ENCODE measurements at places on chromosomes 3 and 15.

GRCh38 chr3:83821506-83821905 lies 1137.3 kb upstream of the CADM2 start:
- DNase-seq, result no peak

DNA sequence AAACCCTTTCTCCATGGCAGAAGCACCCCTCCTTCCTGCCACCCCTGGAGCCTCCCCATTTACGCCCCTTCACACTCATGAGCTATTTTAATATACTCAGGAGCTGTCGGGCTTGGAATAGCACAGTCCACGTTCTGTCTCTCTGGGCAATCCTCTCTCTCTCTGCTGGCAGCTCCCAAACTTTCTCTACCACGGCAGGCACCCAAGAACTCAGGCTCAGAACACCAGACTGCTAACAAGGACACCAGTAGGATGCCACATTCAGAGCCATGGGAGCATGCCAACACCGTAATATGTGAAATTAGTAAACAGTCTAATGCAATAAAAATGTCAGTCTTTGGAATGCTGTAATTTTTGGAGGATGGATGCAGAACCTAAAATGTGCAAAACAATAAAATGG lies 19.3 kb downstream of the TNFAIP8L3 start:
- DNase-seq, result no peak

DNA sequence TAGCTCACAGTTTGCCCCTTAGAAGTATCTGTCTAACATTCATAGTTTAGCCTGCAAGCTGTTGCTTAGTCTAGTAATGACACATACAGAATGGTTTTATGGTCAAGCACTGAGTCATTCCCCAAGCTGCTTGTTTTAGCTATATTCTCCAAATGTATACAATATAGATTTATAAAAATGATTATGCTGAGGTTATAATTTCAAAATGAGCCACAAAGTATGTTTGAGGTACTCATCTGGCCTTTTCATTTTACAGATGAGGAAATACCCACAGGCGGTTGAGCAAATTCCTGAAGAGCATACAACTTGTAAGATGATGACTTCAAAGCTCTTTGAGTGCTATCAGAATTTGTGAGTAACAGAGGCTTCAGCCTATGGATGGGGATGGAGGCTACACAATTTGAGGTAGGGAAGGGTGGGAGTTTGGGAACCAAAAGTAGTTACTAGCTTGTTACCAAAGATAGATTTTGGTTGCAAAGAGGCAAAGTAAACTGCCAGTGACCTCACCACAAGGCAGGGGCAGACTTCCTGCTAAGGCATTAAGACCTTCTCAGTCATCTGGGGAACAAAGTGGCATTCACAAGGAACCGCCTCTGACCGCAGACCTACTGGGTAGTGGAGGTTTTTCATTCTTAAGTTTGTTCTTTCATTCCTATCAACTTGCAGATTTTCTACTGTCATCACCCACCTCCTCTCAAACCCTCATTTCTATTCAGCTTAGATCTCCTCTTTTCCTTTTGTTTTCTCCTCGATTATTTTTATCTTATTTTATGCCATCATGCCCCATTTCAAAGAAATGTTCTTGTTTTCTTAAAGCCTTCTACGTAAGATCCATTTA lies 257.2 kb upstream of the NECTIN3 start:
- peak; percentile 25 for DNase-seq

DNA sequence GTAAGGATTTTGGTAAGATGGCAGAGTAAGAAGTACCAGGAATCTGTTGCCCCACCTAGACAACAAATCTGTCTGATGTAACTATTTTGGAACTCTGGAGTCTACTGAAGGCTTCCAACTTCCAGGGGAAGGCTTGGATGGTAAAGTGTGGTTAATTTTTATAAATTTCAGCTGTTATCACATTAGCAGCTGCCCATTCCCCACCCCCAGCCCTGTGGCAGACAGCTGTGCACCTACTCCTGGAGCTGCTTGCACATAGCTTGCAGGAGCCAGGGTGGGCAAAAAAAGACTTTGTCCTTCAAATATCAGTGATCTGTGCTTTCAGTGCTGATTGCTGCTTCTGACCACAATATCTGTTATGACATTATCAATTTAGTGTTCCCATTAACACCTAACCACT lies 47.4 kb downstream of the FRMD5 start:
- no peak for DNase-seq

GRCh38 chr3:36480911-36481648 lies 100.8 kb downstream of the STAC start:
- no peak for DNase-seq

DNA sequence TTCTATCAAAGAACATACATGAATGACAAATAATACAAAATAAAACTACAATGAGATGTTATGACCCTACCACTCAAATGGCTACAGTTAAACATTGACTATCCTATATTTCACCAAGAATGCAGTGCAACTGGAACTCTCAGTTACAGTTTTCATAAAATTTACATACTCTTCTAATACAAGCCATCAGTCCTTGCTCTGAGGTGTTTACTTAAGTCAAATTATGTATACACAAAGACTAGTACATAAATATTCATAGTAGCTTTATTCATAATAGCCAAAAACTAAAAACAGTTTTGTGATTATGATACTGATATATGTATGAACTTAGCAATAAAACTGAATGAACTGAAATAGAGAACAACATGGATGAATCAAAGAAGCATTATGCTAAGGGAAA lies 19.2 kb downstream of the MLF1 start:
- DNase-seq, result no peak

- no peak for DNase-seq
Observed at GRCh38 chr15:42275780-42276391, 2.7 kb upstream of the TMEM87A start.

DNA sequence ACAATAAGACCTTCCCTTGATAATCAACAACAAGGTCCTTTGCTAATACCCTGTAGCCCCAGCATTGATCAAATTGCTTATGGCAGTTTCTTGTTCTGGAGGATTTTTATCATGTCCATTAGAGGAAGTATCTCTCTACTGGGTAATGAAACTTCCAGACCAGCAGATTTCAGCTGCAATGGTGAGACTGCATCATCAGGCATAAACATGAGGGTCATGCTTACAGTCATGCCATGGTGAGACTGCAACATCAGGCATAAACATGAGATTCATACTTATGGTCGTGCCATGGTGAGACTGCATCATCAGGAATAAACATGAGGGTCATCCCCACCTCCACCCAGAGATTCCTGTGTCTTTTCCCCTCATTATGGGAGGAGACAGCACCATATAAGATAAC lies 129.0 kb upstream of the LIPC start:
- no peak for DNase-seq

DNA sequence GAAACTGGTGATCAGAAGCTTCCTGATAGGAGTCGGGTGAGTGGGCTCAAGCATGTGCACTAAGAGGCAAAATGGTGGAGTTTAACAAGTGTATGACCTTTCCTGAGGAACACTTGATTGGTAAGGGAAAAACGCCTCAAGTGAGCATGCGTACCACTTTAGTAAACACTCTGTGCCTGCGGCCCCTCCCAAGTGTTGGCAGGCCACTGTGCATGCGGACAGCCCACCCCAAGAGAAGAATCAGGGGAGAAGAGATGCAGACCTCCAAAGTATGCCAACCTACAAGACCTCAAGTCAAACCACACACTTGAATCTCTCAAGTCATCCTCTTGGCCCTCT lies 122.3 kb downstream of the CTNNB1 start:
- no peak for DNase-seq

DNA sequence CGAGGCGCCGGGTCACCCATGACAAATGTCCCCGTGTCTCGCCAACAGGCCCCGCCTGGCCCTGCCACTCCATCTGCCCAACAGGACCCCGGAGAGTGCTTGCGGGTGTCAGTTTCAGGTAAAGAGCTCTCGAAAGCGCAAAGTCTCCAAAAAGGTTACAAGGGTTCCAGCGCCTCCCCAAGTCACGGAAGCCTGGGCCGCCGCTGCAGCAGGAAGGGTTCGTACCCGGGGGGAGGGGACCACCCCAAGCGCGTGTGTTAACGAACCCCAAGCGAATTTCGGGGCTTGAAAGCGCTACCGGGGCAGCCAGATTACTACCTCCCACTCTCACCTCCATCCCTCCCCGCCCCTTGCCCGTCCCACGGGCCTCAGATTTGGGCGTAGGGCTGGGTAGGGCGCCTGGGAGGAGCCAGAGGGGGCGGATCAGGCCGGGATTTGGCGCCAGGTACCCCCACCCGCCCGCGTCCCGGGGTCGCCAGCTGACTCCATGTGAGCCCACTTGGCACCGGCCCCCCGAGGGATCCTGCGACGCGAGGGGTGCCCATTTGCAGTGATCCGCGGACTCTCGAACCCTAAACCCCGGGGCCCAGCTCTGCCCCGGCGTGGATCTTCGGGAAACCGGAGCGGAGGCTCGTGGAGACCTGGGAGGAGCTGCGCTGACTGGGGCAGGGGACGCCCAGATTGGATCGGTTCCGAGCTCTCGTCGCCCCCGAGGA lies 85.9 kb downstream of the NR2F2 start:
- no peak for DNase-seq

GRCh38 chr15:45182996-45183395 lies 4.8 kb downstream of the SHF start:
- DNase-seq, result no peak

- DNase-seq, result no peak
Observed at GRCh38 chr3:64151342-64151871, 73.9 kb downstream of the PRICKLE2 start.
